ENCODE measurements at places on chromosomes 5 and 9. TPM values are rescaled to one million over a fixed set of nuclear protein-coding genes. Genes with fewer than 3 reads are reported as not detected.

GRCh38 chr9:113604393-113604792 lies 140.9 kb downstream of the RGS3 start:
- no peak for DNase-seq
- peaks cover 50% of the 10 kb centered on the region for H3K4me1 ChIP-seq
- H3K27ac ChIP-seq: no peak overlapping the region
- no peaks in the 10 kb centered on the region for H3K36me3 ChIP-seq
- no peak overlapping the region for H3K4me3 ChIP-seq
- H3K27me3 ChIP-seq: peaks cover 2% of the 10 kb centered on the region

Gene MTX3
- 10.8 TPM for total RNA-seq

Gene TAF11L10
- total RNA-seq: not detected

DNA sequence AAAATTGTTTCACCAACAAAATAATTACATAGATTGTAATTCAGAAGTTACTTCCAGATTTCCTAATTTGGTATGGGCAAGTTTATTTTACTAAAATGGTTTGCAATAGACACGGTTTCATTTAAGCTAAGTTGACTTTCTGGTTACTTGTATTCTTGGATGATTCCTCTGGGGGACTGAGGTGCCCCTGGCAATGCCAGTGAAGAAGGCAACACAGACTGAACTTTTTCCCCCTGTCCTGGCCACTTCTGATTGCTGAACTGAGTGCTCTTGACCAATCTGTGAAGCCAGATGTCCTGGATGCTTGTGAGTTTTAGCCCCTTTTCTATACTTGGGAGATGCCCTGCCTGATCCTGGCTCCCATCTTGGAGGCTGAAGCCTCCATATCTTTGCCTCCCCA lies 66.3 kb upstream of the FANCC start:
- no peak for DNase-seq
- peaks cover 41% of the 10 kb centered on the region for H3K4me1 ChIP-seq
- peak overlapping the region; percentile 29 for H3K4me3 ChIP-seq
- H3K27me3 ChIP-seq: peaks cover 33% of the 10 kb centered on the region
- peak overlapping the region; percentile 89 for H3K27ac ChIP-seq
- no peaks in the 10 kb centered on the region for H3K36me3 ChIP-seq

Gene SMIM33
- not detected for total RNA-seq

Gene TMEM252
- not detected for total RNA-seq

DNA sequence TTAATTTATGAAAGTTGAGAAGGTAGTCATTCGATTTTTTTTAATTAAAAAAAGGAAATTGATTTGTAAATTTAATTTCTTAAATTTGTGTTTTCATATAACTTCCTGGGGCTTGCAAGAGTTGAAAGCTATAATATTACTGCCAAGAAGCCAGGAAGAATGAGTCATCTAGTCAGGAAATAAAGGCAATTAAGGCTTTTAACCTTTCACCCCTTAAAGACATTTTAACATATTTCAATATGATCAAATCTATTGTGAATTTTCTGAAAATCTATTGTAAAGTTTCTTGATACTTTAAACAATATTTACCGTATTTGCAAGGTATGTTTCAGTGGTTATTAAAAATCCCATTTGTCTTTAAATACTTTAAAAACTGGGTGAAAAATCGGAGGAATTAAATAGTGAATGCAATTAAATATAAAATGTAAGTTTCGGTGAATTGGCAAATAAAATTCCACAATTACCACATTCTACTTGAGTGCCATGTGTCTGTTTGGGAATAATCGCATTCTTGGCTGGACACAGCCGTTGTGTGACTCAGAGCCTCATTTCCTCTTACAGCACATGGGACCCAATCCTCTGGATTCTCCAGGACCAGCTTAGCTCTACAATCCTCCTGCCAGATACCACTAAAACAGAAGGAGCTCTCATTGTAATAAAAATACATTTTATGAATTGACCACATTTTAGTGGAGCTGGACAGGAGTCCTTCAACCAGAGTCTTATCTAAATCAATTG lies 310.7 kb downstream of the HCN1 start:
- DNase-seq: no peak
- H3K27ac ChIP-seq: no peak overlapping the region
- H3K4me3 ChIP-seq: no peak overlapping the region
- H3K36me3 ChIP-seq: no peaks in the 10 kb centered on the region
- no peaks in the 10 kb centered on the region for H3K27me3 ChIP-seq

Gene TSSK1B
- total RNA-seq: not detected

DNA sequence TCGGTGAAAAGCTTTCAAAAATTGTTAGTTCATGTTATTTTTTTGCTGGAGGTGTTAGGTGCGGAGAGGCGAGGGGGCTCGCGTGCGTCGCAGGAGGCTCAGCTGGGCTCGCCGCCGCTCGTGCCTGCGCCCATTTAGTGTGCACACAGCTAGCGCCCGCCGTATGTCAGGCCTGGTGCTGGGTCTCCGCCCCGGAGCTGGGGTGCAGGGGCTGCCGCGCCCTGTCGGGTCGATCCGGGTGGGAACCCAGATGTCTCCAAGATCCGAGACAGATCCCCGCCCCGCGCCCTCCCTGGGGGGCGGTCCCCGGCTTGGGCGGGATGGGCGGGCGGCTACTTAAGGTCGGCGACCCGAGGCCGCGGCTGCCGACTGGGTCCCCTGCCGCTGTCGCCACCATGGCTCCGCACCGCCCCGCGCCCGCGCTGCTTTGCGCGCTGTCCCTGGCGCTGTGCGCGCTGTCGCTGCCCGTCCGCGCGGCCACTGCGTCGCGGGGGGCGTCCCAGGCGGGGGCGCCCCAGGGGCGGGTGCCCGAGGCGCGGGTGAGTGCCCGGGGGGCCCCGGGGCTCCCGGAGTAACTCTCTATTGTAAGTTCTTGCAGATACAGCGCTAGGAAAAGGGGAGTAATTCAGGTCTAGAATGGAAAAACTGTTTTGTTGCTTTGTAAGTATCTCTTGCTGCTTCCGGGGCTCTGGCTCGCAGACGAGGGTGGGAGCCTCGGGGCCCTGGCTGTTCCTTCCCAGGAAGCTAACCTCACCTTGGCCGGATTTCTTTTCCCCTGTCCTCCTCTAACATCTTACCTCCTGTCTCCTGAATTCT lies 31.7 kb downstream of the GSN start:
- H3K27me3 ChIP-seq: peaks cover 4% of the 10 kb centered on the region
- H3K27ac ChIP-seq: peak overlapping the region; percentile 76
- peak overlapping the region; percentile 83 for H3K4me3 ChIP-seq
- no peak for DNase-seq
- peaks cover 58% of the 10 kb centered on the region for H3K4me1 ChIP-seq

GRCh38 chr5:111892949-111893348 lies 136.0 kb upstream of the NREP start:
- H3K4me1 ChIP-seq: peaks cover 10% of the 10 kb centered on the region
- peaks cover 2% of the 10 kb centered on the region for H3K36me3 ChIP-seq
- H3K4me3 ChIP-seq: no peak overlapping the region

DNA sequence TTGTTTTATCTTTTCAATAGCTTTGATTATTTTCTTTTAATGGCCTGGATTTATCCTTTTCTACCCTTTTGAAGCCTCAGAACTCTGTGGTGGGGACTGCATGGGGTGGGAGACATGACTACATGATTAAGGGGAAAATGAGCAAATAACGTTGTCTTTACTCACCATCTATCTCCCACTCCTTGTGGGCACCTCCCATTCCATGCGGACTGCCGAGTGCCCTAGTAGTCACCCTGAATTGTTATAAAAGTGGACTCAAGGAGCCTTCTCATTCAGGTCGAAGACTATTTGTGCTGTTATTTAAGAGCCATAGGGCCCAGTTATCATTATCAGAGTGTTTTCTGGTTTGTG lies 281.8 kb downstream of the MLLT3 start:
- no peaks in the 10 kb centered on the region for H3K36me3 ChIP-seq
- no peak overlapping the region for H3K27ac ChIP-seq
- H3K27me3 ChIP-seq: peaks cover 16% of the 10 kb centered on the region
- no peak overlapping the region for H3K4me3 ChIP-seq
- H3K4me1 ChIP-seq: no peaks in the 10 kb centered on the region

- H3K27me3 ChIP-seq: peaks cover 22% of the 10 kb centered on the region
- no peak for DNase-seq
- H3K4me3 ChIP-seq: no peak overlapping the region
- peaks cover 5% of the 10 kb centered on the region for H3K4me1 ChIP-seq
- no peak overlapping the region for H3K27ac ChIP-seq
These were observed 70.6 kb downstream of the HMCN2 start for GRCh38 chr9:130336027-130336610.

Gene PDGFRB
- total RNA-seq: 158 TPM

Gene RGS7BP
- not detected for total RNA-seq

Gene IFNB1
- not detected for total RNA-seq

Gene SLC35D2
- 19.2 TPM for total RNA-seq

- no peak for DNase-seq
- peak overlapping the region; percentile 96 for H3K27ac ChIP-seq
- no peaks in the 10 kb centered on the region for H3K36me3 ChIP-seq
These were observed 204.1 kb downstream of the GABBR2 start for GRCh38 chr9:98504298-98505282.

GRCh38 chr9:72480921-72481320 lies 40.5 kb upstream of the TMC1 start:
- H3K27me3 ChIP-seq: no peaks in the 10 kb centered on the region
- H3K4me1 ChIP-seq: peaks cover 74% of the 10 kb centered on the region
- peak overlapping the region; percentile 19 for H3K27ac ChIP-seq

- no peaks in the 10 kb centered on the region for H3K27me3 ChIP-seq
- H3K27ac ChIP-seq: no peak overlapping the region
- no peak overlapping the region for H3K4me3 ChIP-seq
- no peak for DNase-seq
These were observed 2.1 kb downstream of the PCDHA12 start for GRCh38 chr5:140877262-140877581.

Gene ECM2
- total RNA-seq: 0.34 TPM

DNA sequence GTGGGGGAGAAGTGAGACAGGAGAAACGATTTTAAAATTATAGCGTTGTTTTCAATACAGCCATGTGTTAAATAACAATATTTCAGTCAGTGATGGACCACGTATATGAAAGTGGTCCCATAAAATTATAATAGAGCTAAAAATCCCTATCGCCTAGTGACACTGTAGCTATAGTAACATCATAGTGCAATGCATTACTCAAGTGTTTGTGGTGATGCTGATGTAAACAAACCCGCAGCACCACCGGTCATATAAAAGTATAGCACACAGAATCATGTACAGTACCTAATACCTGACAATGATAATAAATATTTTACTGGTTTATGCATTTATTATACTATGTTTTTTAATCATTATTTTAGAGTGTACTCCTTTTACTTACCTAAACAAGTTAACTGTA lies 407.4 kb upstream of the SEMA6A start:
- H3K27me3 ChIP-seq: peaks cover 1% of the 10 kb centered on the region
- H3K4me3 ChIP-seq: no peak overlapping the region
- no peaks in the 10 kb centered on the region for H3K4me1 ChIP-seq
- H3K36me3 ChIP-seq: no peaks in the 10 kb centered on the region
- DNase-seq: no peak

- peaks cover 2% of the 10 kb centered on the region for H3K27me3 ChIP-seq
- no peak overlapping the region for H3K4me3 ChIP-seq
- H3K36me3 ChIP-seq: no peaks in the 10 kb centered on the region
- H3K27ac ChIP-seq: peak overlapping the region; percentile 72
- peaks cover 18% of the 10 kb centered on the region for H3K4me1 ChIP-seq
- DNase-seq: no peak
These were observed 42.8 kb downstream of the WWC1 start for GRCh38 chr5:168334280-168334679.

GRCh38 chr5:146539973-146540372 lies 24.0 kb upstream of the GPR151 start:
- H3K27ac ChIP-seq: no peak overlapping the region
- no peaks in the 10 kb centered on the region for H3K4me1 ChIP-seq
- H3K27me3 ChIP-seq: peaks cover 11% of the 10 kb centered on the region
- no peak overlapping the region for H3K4me3 ChIP-seq
- DNase-seq: no peak

Gene C5orf58
- total RNA-seq: not detected

Gene LCN6
- total RNA-seq: not detected

GRCh38 chr5:89268460-89268859 lies 385.5 kb upstream of the MEF2C start:
- H3K4me3 ChIP-seq: no peak overlapping the region
- H3K36me3 ChIP-seq: no peaks in the 10 kb centered on the region
- no peaks in the 10 kb centered on the region for H3K27me3 ChIP-seq
- H3K4me1 ChIP-seq: peaks cover 31% of the 10 kb centered on the region
- H3K27ac ChIP-seq: no peak overlapping the region

Data from HFFc6 (cell line).